Non-pigmented ciliary epithelial cell (primary cell): ENCODE measurements at places on chromosomes 5 and 9.

DNA sequence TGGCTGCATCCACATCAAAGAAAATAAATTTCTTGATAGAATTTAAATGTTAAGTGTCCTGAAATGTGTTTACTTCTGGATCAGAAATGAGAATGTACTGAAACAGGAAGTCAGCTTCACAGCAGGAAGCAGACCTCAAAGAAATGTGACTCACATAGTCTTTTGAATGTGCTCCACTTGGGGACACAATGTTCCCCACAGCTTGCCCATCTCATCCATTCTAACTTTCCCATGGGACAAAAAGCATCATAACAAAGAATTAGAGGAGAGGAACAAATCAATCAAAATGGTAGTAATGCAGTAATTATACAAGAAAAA lies 85.7 kb downstream of the GRAMD2B start:
- no peak for DNase-seq

DNA sequence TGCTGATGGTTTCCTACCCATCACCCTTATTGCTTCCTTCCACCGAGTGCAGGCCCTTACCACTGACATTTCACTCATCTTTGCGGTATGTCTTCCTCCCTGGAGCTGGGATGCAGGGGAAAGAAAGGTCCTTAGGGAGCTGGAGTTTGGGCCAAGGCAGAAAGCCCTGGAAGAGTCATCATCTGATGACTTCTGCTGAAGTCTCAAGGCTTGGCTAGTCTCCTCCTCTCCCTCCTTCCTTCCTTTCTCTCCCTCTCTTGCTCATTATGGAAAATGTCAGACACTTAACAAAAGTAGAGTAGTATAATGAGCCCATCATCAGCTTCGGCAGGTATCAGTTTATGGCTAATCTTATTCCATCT lies 40.0 kb downstream of the LARP1 start:
- DNase-seq = no peak

GRCh38 chr9:121640076-121640475 lies 11.4 kb upstream of the DAB2IP start:
- DNase-seq = no peak

DNA sequence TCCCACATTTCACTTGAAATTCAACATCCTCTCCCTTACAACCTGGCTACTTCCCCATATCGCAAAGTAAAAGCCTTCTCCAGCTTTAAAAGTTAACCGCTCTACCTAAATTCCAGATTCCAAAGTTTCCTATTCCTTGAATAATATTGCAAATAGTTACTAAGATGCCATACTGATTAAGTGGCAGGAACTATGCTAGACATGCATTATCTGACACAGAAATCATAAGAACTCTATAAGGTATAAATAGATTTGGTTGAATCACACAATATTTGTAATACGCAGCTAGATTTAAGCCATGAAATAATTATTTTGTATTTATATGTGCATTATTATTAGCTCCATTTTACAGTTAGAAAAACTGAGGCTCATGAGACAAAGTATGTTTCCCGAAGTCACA lies 92.8 kb downstream of the NFIB start:
- no peak for DNase-seq

- no peak for DNase-seq
Measured at GRCh38 chr5:142324136-142324870, 518 bp downstream of the SPRY4 start.

DNA sequence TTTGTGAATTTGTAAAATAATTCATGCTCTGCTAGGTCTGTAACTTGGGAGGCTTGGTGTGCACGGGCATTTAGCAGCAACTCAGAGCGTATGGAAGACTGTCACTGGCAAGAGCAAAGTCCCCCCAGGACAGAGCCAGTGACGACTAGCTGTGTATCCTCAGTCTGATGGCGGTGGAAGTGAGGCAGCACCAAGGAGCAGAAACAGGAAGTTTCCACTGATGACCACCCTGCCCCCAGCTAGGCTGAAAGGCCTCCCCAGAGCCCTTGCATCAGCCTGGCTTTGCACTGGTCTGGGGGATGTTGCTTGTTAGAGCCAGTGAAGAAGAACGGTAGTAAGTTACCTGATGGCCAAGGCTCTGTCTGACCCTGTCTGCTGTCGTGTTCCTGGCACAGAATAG lies 66.8 kb upstream of the ABL1 start:
- DNase-seq = no peak

- DNase-seq = no peak
Measured at GRCh38 chr5:95280401-95281095, 4.3 kb downstream of the MCTP1 start.

DNA sequence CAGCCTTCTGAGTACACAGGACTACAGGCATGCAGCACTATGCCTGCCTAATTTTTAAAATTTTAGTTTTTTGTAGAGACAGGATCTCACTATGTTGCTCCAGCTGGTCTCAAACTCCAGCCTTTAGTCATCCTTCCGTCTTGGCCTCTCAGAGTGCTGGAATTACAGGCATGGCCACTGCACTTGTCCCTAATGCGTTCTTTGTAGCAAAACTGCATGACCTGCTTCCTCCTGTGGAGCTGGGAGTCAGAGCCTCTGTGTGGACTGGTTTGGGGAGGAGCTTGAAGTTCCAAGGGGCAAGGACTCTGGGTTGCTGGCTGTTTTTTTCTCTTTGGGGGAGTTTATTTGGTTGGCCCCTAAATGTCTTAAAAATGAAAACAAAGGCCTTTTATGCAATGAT lies 22.7 kb upstream of the ANKRD34B start:
- no peak for DNase-seq

DNA sequence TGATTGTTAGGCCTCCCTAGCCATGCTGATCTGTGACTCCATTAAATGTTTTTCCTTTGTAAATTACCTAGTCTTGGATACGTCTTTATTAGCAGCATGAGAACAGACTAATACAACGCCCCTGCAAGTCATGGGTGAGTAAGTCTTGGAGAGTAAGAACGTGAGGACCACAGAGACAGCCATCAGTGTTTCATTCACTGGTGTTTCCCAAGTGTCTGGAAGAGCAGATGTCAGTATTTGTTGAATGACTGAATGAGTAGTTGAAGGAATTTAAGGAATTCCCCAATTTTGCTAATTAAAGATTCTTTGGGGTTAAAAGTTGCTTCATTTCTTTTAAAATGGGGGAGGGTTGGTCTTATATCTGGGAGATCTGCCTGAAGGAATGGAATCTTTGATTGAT lies 178.8 kb downstream of the TRIO start:
- DNase-seq = no peak

DNA sequence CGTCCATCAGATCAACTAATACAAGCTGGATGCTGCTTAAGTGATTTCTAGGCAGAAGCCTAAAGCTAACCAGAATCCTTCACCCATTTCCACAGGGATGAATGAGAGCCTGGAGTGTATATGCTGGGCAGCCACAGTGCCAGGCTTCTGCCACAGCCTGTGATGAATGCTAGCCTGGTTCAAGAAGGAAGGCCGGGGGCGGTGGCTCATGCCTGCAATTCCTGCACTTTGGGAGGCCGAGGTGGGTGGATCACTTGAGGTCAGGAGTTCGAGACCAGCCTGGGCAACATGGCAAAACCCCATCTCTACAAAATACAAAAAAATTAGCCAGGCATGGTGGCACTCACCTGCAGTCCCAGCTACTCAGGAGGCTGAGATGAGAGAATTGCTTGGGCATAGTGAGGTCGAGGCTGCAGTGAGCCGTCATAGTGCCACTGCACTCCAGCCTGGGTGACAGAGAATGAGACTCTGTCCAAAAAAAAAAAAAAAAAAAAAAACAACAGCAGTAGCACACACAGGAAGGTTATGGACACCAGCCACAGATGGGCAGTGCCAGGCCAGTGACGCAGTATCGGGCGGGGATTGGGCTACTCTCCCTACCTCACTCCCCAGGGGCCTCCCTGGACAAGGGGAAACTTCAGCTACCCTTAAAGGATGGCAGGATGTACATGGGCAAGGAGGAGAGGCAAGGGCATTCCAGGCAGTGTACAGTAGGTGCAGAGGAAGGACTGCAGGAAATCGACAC lies 23.1 kb upstream of the HMCN2 start:
- DNase-seq = no peak

DNA sequence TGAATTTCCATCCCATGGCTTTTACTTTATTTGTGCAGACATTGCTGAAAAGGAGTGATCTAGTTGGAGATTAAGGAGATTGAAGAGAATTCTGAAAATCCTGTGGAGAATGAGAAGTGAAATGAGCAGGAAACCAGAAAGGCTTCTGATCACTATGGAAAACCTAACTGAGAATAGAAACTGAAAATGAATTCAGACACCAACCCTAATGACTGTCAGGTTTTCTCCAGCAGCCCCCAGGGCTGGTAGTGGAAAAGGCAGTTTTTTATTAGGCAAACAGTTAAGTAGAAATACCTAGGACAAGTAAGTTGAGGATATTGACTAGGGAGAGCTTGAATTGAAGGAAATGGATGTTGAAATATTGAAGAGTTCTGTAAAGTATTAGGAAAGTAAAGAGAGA lies 14.7 kb upstream of the ARRDC3 start:
- DNase-seq = no peak

DNA sequence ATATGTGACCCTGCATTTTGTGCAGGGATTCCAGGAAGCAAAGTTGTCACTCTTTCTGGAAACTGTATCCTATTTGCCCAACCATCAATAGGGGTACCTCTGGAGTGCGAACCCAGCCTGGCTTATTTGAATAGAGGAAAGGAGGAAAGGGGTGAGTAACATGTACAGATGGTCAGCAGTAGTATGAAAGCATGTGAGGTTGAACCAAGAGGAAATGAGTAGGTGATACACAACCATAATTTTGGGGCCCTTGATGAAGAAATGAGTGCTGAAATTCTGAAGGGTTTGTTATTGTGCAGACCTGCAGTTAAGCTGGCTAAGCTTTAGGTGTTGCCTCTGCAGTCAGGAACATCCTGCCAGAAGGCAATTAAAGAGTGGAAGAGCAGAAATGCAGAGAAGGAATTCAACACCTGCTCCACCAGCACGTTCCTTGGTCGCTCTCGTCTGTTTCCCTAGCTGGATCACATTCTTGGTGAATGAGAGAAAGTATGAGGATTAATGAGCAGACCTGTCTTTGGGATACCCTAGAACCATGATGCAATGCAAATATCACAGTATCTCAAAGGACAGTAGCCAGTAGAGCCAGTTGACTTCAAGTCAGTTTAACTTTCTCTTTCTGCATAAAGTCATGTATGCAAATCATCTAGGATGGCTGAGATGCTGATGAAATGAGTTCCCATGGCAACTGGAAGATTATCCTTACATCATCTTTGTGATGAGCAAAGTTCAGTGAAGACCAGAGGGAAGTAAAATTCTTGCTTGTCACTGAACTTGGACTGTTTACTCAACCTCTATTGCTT lies 13.2 kb upstream of the IL12B start:
- DNase-seq = no peak

DNA sequence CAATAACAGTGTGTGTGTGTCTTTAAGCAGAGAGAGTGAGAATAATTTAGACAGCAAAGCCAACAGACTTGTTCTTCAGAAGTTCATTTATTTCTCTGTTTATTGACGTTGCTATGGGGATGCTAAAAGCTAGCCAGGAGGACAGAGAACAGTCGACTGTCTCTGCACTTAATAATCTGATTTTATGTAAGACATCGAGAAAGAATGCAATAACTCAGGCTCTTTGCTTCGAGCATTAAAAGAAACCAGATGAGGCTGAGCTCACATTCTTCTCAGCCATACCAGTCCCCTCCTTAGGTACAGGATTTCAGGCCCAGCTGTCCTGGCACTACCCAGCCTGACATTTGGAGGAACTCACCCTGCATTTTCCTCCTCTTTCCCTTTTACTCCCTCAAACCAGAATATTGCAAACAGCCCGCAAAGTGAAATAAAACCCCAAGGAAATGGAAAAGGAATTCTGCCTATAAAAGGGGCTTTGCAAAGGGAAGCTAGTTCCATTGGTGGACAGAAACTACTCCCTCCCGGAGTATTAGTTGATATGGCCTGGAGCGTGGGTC lies 44.5 kb upstream of the DPYSL3 start:
- DNase-seq = no peak

DNA sequence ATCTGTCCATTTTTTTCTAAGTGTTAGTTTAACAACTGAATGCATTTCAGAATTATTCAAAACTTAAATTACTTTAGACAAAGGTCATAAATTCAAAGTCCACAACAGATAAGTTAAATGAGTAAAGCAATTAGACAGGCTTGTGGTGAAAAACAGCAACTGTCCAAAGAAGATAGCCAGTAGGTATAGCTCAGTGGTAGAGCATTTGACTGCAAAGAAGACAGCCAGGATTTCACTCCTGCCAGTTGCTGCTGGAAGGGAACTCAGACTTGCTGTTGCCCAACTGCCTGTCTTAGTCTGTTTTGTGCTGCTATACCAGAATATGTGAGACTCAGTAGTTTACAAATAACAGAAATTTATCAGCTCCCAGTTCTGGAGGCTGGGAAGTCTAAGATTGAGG lies 10.0 kb downstream of the FANCC start:
- DNase-seq = no peak

DNA sequence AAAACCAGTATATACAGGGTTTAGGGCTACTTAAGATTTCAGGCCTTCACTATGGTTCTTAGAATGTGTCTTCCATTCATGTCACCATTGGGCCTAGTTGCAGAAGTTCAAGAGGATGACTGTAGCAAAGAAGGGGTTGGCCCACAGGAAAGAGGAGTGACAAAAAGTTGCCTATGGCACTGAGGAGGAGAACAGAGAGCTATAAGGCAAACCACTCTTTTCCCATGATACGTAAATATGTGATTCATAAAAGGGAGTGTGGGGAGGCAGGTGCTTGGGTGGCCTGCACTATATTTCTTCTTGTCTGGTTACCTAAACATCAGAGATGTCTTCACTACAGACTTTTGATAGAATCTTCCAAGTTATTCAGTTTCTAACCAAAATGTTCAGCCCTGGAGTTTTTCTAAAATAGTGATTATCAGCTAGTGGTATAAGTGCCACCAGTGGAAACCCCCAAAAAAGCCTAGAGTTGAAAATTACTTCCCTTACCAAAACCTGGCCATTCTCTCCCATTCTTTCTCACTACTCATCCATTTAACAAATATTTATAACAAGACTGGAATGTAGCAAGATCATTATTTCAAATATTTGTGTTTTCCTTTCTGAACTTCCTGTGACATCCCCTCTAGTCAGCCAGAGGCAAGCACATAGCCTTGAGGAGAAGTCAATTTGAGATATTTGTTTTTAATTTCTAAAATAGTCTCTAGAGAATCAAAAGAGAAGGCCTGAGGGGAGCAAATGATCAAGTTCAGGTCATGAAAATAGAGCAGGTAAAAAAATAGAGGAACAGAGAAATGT lies 367.4 kb downstream of the EFNA5 start:
- no peak for DNase-seq

GRCh38 chr5:157828944-157829639 lies 29.9 kb downstream of the CLINT1 start:
- no peak for DNase-seq

DNA sequence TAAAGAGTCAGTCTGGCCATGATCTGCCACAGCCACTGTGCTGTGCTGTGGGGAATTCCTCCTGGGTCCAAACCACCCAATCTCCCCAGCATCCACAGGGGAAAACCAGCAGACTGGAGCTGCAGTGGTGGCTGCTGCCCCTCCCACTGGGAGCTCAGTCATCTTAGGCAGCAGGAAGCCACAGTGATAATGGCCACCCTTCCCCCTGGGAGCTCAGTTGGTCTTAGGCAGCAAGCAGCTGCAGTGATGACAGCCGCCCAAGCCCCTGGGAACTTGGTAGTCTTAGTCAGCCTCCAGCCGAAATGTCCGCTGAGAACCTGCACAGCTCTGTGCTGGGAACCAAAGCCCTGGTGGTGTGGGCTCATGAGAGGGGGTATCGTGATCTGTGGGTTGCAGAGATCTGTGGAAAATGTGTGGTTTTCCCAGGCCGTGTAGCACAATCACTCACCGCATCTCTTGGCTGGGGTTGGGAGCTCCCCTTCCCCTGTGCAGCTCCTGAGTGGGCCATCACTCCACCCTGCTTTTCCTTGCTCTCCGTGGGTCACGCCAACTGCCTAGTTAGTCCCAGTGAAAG lies 38.4 kb upstream of the SMIM15 start:
- no peak for DNase-seq
